Naive thymus-derived CD8-positive, alpha-beta T cell (primary cell): ENCODE measurements at places on chromosomes 5 and 9.
A peak's percentile ranks its signal among the peaks of the same experiment; 100 is the strongest.

- DNase-seq = no peak
Observed at GRCh38 chr5:90854169-90854568, 295.6 kb downstream of the ADGRV1 start.

GRCh38 chr9:114117996-114118830 lies 19.1 kb upstream of the KIF12 start:
- no peak for DNase-seq

DNA sequence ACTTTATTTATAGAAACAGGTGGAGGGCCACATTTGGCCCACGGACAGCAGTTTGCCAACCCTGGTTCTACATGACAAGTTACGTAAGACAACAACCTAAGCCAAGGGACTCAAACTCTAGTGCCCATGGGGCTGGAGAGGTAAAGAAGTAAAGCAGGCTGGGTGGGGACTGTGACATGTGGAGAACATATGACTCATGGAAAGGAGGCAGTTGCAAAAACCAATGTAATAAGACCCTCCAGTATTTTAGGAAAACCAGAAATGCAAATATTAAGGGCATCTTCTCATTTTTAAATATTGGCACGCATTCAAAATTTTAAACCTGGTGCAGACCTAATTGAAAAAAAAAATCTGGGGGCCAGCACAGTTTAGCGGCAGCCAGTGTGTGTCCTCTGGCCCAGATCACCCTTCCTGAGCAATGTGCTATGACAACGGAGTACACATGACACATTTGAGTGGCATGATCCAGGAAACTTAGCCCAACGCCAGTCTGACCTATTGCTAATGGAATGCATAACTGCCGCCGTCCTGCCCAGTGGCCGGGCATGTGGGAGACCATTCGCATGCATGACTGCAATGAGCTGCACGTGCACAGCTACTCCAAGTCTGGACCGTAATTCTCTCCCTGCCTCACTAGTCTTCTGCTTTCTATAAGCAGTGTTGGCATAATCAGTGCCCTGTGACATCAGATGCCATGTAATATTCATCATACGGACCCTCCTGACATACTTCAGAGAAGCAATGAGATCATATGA lies 97.2 kb downstream of the SH3TC2 start:
- DNase-seq = no peak

DNA sequence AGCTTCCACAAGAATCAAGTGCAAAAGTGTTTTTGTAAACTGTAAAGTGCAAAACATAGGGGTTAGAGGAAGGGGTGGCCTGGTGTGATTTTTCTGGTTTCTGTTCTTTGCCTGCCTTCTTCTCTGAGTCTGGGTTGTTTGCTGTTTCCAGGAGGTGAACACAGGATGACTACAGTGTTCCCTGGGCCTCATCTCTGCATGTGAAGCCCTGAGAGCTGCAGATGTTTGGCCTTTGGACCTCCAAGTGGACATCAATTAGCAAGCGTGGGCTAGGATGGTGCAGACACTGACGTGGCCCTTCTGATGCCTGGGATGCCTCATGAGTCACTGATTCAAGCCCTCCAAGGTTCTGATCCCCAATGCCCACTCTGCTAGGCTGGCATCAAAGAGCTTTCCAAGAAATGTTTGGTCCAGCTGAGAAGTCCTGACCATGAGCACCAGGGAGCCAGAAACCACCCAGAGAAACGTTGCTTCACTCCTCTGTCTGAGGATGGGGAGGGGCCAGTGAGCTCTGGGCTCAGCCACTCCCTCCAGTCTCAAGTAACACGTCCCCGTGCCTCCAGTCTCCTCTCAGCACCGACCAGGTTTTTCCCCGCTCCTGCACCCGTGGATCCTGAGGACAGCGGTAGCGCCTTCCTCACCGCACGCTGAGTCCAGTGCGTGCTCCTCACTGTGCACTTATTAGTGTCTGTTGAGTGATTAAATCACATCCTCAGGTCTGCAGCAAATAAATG lies 7.6 kb downstream of the IL9 start:
- DNase-seq = no peak

- no peak for DNase-seq
Observed at GRCh38 chr5:117195076-117195475, 620.5 kb upstream of the SEMA6A start.

- DNase-seq = peak; percentile 60
Observed at GRCh38 chr9:113516840-113517577, 53.5 kb downstream of the RGS3 start.

GRCh38 chr5:127392762-127393161 lies 102.2 kb downstream of the MEGF10 start:
- DNase-seq = no peak

- DNase-seq = no peak
Observed at GRCh38 chr9:94654165-94654894, 15.0 kb upstream of the FBP1 start.

- DNase-seq = no peak
Observed at GRCh38 chr5:52746539-52746938, 41.2 kb upstream of the ITGA1 start.

GRCh38 chr5:148499452-148499851 lies 115.7 kb downstream of the FBXO38 start:
- no peak for DNase-seq

- no peak for DNase-seq
Observed at GRCh38 chr9:72894342-72894741, 58.5 kb downstream of the ALDH1A1 start.

- no peak for DNase-seq
Observed at GRCh38 chr9:107732781-107733522, 243.4 kb upstream of the KLF4 start.

DNA sequence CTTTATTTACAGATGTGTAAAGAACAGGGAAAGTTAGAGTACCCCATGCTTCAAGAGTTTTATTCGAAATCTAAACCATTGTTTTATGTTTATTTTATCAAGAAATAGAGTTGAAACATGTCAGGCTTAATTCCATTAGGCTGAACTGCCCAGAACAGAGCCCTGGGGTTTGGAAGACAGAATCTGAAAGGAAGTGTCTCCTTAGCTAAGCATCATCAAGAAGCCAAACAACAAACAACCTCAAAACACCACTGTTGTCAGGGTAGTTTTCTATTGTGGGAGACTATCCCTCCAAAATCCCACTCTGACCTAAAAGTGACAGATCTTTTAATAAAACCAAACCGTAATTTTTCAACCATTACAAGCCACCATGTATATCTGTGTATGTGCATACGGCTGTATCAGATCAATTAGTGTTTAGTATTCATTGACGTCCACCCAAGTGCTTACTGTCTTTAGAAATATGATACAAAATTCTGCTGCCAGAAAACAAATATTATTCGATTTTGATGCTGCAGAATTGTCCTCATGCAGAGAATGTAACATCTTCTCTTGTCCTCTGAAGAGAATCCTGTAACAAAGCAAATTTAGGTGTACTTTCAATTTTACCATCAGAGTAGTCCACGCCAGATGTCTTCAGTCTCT lies 271.9 kb upstream of the TMEM161B start:
- no peak for DNase-seq

- no peak for DNase-seq
Observed at GRCh38 chr5:31708089-31708488, 69.2 kb downstream of the PDZD2 start.

- DNase-seq = no peak
Observed at GRCh38 chr5:147689426-147689825, 93.1 kb downstream of the JAKMIP2 start.

- no peak for DNase-seq
Observed at GRCh38 chr5:150625831-150626746, 14.4 kb upstream of the SYNPO start.

GRCh38 chr5:16178745-16179372 lies 732 bp downstream of the MARCHF11 start:
- DNase-seq = no peak

DNA sequence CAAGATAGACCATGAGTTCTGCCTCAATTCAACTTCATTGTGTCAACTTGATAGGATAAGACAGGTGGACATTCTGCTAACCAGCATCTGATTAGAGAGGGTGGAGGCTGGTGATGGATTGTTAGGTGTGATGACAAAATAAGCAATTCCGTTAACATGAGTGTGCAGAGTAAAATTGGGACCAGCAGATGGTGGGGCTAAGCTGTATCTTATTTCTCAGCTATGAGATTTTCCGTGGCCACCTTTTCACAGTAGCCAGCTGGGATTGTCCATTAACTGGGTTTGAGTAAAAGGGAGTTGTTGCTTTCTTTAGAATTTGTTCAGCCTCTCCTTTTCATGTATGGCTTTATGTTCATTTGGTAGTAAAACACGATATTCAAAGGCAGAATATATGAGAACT lies 28.8 kb upstream of the TAL2 start:
- DNase-seq = no peak

DNA sequence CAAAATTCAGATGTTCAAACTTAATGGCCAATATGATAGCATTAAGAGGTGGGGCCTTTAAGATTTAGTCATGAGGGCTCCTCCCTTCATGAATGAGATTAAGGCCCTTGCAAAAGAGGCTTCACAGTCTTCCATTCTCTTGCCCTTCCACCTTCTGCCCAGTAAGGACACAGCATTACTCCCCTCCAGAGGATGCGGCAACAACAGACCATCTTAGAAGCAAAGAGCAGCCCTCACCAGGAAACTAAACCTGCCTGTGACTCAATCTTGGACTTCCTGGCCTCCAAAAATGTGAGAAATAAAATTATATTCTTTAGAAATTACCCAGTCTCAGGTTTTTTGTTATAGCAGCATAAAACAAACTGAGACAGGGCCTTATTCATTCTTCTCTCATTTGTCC lies 8.2 kb downstream of the AP3B1 start:
- no peak for DNase-seq

DNA sequence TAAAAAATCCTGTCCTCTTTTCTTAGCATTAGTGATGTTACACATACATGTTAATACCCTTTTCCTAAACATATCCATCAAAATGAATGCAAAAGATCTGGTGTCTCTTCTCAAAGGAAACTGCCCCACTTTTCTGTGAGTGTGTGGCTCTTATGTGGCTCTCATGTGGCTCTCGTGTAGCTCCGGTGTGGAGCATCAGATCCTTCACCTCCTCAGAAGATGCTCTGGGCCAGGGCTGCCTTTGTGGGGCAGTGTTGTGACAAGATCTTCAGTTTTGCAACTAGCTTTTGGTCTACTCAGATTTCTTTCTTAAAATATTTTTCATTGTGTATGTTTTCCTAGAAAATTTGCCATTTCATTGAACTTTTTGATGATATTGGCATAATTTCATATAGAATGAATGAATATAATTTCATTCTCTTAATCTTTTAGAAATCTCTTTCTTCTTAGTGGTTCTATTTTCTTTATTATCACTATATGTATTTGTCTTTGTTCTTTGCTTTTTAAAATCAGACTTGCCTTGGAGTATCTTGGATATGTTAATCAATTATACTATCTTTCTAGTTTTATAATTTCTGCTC lies 19.4 kb downstream of the GARNL3 start:
- no peak for DNase-seq

- no peak for DNase-seq
Observed at GRCh38 chr9:5818424-5819142, 14.3 kb downstream of the ERMP1 start.

GRCh38 chr5:82661462-82661861 lies 383.3 kb upstream of the RPS23 start:
- DNase-seq = no peak

GRCh38 chr9:78781681-78782080 lies 484.8 kb downstream of the PSAT1 start:
- no peak for DNase-seq

- no peak for DNase-seq
Observed at GRCh38 chr9:79568337-79569101, 3.2 kb upstream of the TLE4 start.

DNA sequence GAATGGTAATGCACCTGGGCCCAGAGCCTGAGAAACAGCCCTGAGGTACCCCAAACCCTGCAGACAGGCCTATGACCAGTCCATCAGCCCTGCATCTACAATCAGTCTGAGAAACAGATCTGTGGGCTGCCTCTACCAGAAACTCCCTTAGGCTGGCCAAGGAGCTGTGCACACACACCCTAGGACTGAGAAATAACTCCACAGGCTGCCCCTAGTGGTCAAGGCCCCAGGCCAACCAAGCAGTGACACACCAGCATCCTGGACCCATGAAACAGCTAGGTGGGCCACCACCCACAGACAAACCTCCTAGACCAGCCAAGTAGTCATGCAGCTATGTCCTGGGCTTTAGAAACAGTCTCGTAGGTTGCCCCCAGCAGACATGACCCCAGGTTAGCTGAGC lies 253.6 kb upstream of the VLDLR start:
- DNase-seq = no peak

DNA sequence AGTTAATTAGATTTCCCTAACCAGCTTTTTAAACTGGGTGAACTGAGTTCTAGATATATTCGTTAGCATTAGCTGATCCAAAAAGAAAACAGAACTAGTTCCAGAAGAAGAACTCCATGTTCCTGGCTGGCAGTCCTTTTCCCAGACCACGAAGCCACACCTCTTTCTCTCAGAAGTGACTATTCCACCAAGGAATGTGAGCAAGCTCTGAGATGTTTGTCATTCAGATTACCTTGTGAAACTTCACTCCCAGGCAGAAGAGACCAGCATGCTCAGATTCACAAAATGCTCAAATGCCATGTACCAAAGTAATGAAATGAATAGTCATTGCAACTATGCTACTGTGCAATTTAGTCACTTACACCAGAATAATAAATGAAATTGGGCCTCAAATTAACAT lies 4.4 kb upstream of the SSBP2 start:
- DNase-seq = no peak

- DNase-seq = no peak
Observed at GRCh38 chr9:22158271-22158670, 149.2 kb upstream of the CDKN2B start.

GRCh38 chr5:15995341-15996052 lies 184.1 kb downstream of the MARCHF11 start:
- DNase-seq = no peak

DNA sequence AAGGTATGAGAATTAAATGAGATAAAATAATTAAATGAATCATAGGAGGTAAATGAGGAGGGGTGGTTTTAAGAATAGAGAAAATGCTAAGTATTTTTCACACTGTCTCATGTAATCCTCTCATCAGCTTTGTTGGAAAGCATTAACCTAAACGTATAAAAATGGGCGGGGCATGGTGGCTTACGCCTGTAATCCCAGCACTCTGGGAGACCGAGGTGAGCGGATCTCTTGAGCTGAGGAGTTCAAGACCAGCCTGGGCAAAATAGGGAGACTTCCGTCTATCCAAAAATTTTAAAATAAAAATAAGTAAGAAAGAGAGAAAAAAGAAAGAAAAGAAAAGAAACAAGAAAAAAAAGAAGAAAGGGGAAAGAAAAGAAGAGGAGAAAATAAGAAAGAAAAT lies 1.9 kb upstream of the RFK start:
- DNase-seq = no peak

GRCh38 chr9:80701061-80701460 lies 988.3 kb downstream of the TLE1 start:
- no peak for DNase-seq
